ENCODE measurements at places on chromosomes 2 and 18. TPM values are rescaled to one million over a fixed set of nuclear protein-coding genes. Genes with fewer than 3 reads are reported as not detected.

DNA sequence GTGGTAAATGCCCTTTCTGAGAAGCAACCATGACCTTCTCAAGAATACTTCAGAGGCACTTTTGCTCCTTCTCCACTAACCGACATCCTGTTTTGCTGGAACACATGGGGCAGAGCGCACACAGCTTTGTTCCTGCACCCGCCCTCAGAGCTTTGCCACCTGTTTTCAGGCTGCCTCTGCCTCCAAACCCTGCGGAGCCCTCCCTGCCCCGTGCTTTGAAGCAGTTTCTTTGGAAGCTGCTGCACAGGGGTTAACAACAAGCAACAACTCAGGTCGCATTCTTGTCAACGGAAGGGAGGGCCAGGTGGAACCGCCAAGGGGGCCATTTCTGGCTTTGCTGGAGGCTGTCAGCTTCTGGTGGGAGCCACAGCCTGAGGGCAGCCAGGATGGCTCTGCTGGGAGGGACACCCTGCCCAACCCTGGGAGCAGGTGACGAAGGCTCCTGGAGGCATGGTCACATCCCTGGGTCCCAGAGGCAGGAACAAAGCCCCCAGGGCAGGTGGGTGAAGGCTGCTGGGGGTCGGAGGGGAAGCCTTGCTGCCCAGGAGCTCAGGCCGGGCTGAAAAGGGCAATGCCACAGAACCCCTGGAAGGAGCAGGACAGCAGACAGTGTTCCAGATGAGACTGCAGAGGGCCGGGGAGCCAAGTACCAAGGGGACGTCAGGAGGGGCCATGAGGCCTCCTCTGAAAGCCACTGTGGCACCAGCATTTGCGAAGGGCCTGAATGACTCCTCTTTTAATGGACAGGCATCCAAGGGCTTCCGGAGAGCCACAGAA is 46.8 kb downstream of the MRPS5 start:
- H3K27ac ChIP-seq: no peak overlapping the region
- H3K36me3 ChIP-seq: no peaks in the 10 kb centered on the region
- no peak overlapping the region for H3K4me3 ChIP-seq
- H3K27me3 ChIP-seq: no peaks in the 10 kb centered on the region
- DNase-seq: no peak

- H3K4me3 ChIP-seq: no peak overlapping the region
- no peaks in the 10 kb centered on the region for H3K36me3 ChIP-seq
- H3K27ac ChIP-seq: no peak overlapping the region
- no peaks in the 10 kb centered on the region for H3K4me1 ChIP-seq
- no peak for DNase-seq
Observed at GRCh38 chr2:74559912-74560311, 5.4 kb downstream of the DOK1 start.

GRCh38 chr2:105600037-105600442 is 144.7 kb upstream of the NCK2 start:
- no peaks in the 10 kb centered on the region for H3K4me1 ChIP-seq
- DNase-seq: no peak
- H3K27ac ChIP-seq: no peak overlapping the region
- no peak overlapping the region for H3K4me3 ChIP-seq
- H3K27me3 ChIP-seq: no peaks in the 10 kb centered on the region
- no peaks in the 10 kb centered on the region for H3K36me3 ChIP-seq

- H3K27ac ChIP-seq: no peak overlapping the region
- no peak overlapping the region for H3K4me3 ChIP-seq
- no peak for DNase-seq
- peaks cover 7% of the 10 kb centered on the region for H3K4me1 ChIP-seq
Observed at GRCh38 chr2:9332136-9332852, 91.0 kb downstream of the ITGB1BP1 start.

- H3K27ac ChIP-seq: peak within 1 kb of the TSS; percentile 68
- no peaks in the 10 kb centered on the region for H3K36me3 ChIP-seq
- H3K27me3 ChIP-seq: no peaks in the 10 kb centered on the region
- peak within 1 kb of the TSS; percentile 58 for H3K4me3 ChIP-seq
Observed at GRCh38 chr18:48408727-48409590, at the start of gene ZBTB7C. Gene ZBTB7C (minus strand): TSS chr18:48409383.

- no peak for DNase-seq
- H3K4me3 ChIP-seq: no peak overlapping the region
- H3K36me3 ChIP-seq: no peaks in the 10 kb centered on the region
- H3K27ac ChIP-seq: no peak overlapping the region
- H3K27me3 ChIP-seq: no peaks in the 10 kb centered on the region
- no peaks in the 10 kb centered on the region for H3K4me1 ChIP-seq
Observed at GRCh38 chr18:47990981-47991380, 60.5 kb upstream of the SMAD2 start.

- peak; percentile 7 for DNase-seq
- peak overlapping the region; percentile 46 for H3K4me3 ChIP-seq
- no peaks in the 10 kb centered on the region for H3K36me3 ChIP-seq
- H3K27me3 ChIP-seq: no peaks in the 10 kb centered on the region
- H3K27ac ChIP-seq: peak overlapping the region; percentile 90
- peaks cover 5% of the 10 kb centered on the region for H3K4me1 ChIP-seq
Observed at GRCh38 chr2:110678457-110679336, 834 bp upstream of the BUB1 start.

The TMEM17 gene
- 4.0 TPM for total RNA-seq

The DSC3 gene
- 13.5 TPM for total RNA-seq

The FRZB gene
- total RNA-seq: 7.6 TPM

Data from prostate gland (tissue), 2 donors.